ENCODE measurements at places on chromosomes 1 and 21.

- DNase-seq, result no peak
These were observed 612.4 kb downstream of the LTN1 start for GRCh38 chr21:28380241-28380640.

GRCh38 chr1:160855181-160855981 lies 7.3 kb downstream of the CD244 start:
- DNase-seq, result no peak

- DNase-seq, result no peak
These were observed 34.2 kb downstream of the CHD5 start for GRCh38 chr1:6145864-6146410.

GRCh38 chr21:15332572-15332971 lies 267.8 kb upstream of the NRIP1 start:
- DNase-seq, result no peak

- DNase-seq, result no peak
These were observed 7.2 kb downstream of the CASZ1 start for GRCh38 chr1:10789047-10789791.

- no peak for DNase-seq
These were observed 17.6 kb upstream of the DHCR24 start for GRCh38 chr1:54904476-54905048.

- no peak for DNase-seq
These were observed 46.5 kb upstream of the TENT5B start for GRCh38 chr1:27058966-27059669.

- DNase-seq, result no peak
These were observed 30.3 kb upstream of the PODN start for GRCh38 chr1:53031732-53032131.

DNA sequence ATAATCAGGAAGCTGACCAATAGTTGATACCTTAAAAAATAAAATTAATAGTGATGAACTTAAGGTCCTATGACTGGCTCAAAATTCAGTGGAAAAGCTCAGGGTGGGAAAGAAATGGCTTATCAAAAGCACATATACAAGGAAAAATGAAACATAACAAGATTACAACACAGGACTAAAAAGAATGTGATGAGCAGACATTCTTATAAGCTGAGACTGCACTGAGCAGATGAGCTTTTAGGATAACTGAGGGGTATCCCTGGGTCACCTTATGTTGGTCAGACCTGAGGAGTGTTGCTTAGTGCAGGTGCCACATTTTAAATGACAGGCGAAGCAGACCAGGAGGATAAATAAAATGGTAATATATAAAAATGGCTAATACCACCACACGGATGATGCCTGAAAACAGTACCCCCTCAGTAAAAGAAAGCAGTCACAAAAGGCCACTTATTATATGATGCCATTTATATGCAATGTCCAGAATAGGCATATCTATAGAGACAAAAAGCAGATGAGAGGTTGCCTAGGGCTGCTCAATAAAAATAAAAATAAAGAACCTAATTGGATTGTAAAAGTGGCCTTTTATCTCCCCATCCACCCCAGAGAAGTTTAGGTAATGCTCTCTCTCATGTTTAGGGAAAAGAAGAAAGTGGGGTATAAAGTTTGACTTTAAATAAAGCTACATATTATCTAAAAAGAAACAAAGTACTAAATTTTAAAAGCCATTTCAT lies 163.9 kb downstream of the SLC45A1 start:
- DNase-seq, result no peak

- no peak for DNase-seq
These were observed 443.9 kb downstream of the CAMTA1 start for GRCh38 chr1:7229186-7229585.

- no peak for DNase-seq
These were observed 423.5 kb downstream of the OMA1 start for GRCh38 chr1:58123051-58123450.

DNA sequence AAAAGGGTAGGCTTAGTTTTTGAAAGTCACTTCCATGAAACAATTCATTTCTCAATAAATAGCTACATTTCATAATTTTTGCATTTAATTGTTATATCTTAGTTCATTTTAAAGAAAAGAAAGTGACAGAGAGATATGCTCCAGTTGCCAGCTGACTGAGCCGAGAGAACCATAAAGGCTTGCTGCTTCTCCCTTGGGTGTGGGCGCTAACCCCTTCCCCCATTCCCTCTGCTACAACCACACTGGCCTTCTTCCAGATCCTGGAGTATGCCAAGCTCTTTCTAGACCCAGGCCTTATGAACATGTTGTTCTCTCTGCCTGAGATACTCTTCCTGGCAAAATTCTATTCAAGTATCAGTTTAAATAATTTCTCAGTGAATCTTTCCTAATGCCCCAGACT lies 12.3 kb downstream of the SORT1 start:
- DNase-seq, result no peak

DNA sequence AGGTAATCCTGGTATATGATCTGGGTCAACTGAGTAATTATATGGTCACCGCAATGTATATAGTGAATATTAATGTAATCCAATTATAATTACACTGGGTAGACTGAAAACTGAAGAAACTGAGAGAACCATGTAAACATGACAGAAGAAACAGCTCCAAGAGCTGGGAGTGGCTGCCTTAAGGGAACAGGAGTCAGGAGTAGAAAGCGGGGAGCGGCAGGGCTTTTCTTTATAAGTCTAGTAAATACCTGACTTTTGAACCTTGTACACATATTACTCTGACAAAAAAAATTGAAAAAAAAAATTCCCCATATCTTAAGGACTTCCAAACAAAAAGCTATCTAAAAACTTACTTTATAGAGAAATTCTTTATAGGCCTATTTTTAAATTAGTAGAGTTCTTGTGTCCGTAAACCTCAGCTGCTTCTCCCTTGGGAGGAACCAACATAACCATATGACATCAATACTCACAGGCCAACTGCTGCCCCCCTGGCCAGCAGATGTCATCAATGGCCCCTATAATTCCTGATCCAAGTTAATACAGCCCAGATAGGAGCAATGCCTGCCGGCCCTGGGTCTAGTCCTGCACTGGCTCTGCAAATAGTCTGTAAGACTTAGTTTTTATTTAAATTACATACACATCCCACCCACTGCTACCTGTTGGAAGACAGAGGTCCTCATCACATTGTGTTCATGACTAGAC lies 33.8 kb downstream of the THAP3 start:
- no peak for DNase-seq

DNA sequence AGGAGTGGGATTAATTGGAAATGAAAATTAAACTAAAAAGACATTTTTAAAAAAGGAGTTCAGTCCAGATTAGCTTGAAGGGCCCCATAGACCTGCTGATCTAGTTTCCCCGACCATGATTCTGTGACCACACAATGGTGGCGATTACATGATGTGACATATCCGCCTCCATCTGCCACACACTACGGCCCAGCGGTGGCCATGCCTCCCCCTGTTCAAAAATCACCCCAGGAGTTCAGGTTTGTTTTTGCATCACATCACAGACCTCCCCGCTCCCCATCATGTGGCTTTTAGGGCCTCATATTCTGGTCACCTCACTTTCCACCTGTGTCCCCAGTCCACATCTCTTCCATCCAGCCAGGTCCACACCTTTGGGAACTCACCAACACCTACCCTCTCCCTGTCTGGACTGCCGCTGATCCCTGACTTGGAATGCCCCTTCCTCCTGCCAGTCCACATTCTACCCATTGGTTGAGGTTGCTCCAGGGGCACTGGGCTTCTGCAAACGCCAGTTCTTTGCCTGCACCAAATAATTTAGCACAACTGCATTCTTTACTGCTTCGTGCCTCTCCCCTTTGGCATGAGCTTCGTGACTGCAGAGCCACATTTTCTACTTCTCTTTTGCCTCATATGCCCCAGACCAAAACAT lies 38.9 kb downstream of the CD247 start:
- no peak for DNase-seq

GRCh38 chr1:216560527-216560926 lies 137.3 kb upstream of the USH2A start:
- DNase-seq, result no peak

- DNase-seq, result no peak
These were observed 234.6 kb downstream of the USP25 start for GRCh38 chr21:15964236-15964855.

DNA sequence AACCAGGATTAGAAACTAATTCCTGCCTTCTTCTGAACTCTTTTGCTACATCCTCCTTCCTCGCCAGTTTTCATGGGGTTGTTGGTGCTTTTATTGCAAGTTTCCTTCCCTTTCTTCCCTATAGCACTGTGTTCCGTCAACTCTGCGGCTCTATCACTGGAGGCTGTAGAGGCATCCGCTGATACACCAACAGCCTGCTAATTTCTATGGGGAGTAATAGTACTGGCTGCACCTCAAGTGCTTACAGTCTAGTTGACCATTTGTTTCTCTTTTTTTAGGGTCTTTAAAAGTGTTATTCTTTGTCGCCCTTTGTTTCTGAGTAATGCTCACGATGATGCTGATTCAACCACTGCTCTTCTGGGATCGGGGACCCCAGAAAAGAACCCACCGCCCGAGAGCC lies 746 bp downstream of the MIS18A start:
- no peak for DNase-seq

DNA sequence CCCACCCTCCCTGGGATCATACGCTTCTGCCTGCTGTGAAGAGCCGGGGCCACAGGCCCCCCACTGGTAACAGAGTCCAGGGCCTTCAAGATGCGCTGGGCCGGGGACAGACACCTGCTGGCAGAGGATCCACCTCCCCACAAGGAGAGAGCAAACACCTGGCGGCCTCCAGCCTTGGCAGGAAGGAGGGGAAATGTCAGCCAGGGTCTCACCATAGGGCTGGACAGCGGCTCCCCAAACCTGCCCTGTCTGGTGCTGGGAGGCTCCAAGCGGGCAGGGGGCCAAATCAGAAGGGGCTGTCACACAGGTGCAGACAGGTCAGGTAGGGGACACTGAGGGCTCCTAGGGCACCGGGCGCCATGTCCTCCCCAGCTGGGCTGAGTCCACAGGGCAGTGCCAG lies 58.9 kb downstream of the KCNAB2 start:
- DNase-seq, result no peak

DNA sequence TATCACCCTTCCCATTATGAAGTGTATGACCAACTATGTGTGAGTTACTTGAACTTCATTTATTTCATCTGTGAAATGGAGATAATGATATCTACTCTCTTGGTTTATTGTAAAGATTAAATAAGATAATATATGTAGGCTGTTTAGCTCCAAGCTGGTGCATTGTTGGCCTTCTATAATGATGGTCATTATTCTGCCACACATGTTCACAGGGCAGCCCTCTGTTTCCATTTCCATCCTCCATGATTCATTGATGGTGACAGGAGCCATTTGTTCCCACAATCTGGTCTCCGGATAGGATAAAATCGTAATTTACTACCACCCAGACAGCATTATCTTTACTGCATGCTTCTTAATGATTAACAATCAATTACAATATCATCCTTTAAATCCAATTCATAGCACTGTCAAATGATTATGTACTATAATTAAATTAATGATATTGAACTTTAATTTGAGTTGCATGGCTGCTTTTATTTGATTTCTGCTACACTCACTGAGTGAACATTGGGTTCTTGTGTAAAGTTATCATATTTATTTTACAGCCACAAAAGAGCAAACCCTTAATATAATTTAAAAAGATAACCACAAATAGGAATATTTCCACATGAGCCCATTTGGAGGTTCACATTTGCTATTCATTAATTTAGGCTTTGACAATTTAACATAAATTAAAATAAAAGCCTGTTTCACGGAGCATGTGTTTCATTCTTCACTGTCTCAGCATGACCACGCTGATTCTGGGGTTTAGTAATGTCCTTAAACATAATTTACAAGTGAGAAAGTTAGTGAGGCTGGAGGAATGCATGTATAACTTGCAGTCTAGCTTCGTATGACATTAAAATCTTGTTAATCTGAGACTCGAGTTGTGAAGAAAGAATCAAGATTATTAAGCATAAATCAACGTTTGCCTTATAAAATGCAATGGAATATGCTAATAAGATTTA lies 596.4 kb upstream of the ZRANB2 start:
- DNase-seq, result no peak

GRCh38 chr21:43283136-43283924 lies 114.5 kb downstream of the CRYAA start:
- no peak for DNase-seq

GRCh38 chr1:119715542-119715941 lies 3.8 kb downstream of the PHGDH start:
- DNase-seq, result no peak

GRCh38 chr1:108512239-108513043 lies 47.5 kb upstream of the EEIG2 start:
- peak; percentile 31 for DNase-seq

- no peak for DNase-seq
These were observed 4.2 kb downstream of the MPZL1 start for GRCh38 chr1:167726008-167726407.

DNA sequence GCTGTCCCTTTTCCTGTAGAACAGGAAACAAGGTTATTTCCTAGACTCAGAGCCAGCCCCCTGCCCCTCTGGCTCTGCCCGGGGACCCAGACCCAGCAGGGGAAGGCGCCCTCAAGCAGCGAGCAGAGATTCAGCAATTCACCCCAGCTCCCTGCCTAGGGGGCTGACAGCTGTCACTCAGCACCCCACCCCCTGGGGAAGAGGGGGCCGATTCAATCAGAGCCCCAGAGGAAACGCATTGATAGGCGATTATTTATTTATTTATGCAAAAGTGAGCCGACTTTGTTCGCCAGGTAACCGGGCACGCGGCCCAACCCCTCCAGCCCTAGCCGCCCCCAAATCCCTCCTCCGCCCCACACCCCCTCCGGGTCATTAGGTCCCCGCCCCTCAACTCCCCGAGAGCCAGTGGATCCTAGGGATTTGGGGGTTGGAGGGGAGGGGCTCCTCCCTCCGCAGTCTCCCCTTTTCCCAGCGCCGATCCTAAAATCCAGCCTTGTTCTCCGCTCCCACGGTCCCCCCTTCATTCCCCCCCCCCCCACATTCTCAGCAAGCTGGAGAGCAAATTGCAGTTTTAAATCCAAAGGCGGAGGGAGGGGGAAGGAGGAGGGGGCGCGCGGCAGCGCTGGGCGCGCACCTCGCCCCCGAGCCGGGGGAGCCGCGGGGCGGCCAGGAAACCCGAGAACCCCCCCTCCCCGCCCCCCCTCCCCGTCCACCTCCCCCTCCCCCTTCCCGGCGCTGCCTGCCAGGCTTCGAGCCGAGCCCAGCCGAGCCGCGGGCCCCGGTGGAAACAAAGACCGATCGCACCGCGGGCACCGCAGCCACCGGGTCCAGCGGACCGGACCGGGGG lies 1.3 kb downstream of the AHDC1 start:
- peak; percentile 44 for DNase-seq

- DNase-seq, result no peak
These were observed 417.1 kb downstream of the SETD4 start for GRCh38 chr21:35643176-35643575.

- DNase-seq, result peak; percentile 62
These were observed 75.8 kb downstream of the ARHGEF16 start for GRCh38 chr1:3530086-3530925.

- DNase-seq, result no peak
These were observed 20.2 kb downstream of the TAL1 start for GRCh38 chr1:47211796-47212269.

GRCh38 chr1:157147906-157148700 lies 9.9 kb upstream of the ETV3 start:
- no peak for DNase-seq

GRCh38 chr21:31443736-31444521 lies 99.9 kb upstream of the TIAM1 start:
- DNase-seq, result no peak

GRCh38 chr1:195462646-195463045 lies 1145.6 kb downstream of the KCNT2 start:
- no peak for DNase-seq

- no peak for DNase-seq
These were observed 39.6 kb upstream of the LPGAT1 start for GRCh38 chr1:211870156-211870555.
